Fibroblast of skin of abdomen (primary cell): ENCODE measurements at places on chromosomes 5 and 9.

DNA sequence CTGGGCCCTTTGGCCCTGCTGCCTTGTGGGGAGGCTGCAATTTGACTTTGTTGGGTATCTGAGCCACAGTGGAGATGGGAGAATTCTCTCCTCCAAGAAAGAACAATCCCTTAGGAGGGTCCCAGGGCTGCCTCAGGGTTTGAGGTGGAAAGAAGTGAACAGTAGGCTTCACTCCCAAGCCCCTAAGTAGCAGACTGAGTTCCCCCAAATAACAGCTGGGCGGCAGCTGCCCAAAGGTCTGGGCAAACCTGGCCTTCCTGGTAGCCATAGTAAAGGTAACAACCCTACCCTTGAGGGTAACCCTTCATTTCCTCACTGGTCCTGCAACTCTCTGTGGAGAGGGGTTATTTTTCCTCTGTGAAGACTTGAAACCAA lies 746 bp downstream of the RGS3 start:
- DNase-seq: no peak

- DNase-seq: peak; percentile 60
Observed at GRCh38 chr5:55324815-55325418, 17.1 kb downstream of the MTREX start.

DNA sequence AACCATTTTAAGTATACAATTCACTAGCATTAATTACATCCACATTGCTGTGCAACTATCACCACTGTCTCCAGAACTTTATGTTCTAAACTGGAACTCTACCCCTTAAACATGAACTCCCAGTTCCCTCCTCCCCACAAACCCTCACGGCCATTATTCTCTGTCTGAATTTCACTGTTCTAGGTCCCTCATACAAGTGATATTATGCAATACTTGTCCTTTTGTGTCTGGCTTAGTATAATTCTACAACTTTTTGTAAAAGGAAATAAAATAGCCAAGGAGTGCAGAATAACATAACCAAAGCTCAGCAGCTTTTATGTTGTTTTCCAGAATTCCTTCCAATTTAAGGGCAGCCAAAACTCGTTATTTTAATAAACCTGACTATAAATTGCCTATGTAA lies 53.2 kb downstream of the NAA35 start:
- DNase-seq: no peak

GRCh38 chr5:1324301-1324700 lies 20.6 kb downstream of the CLPTM1L start:
- no peak for DNase-seq

- no peak for DNase-seq
Observed at GRCh38 chr9:37029776-37030610, 4.1 kb downstream of the PAX5 start.

GRCh38 chr5:32272746-32273145 lies 40.0 kb downstream of the MTMR12 start:
- DNase-seq: no peak

- DNase-seq: no peak
Observed at GRCh38 chr9:82012276-82012675, 23.7 kb downstream of the SPATA31D1 start.

GRCh38 chr9:135130207-135130976 lies 42.9 kb downstream of the OLFM1 start:
- no peak for DNase-seq

DNA sequence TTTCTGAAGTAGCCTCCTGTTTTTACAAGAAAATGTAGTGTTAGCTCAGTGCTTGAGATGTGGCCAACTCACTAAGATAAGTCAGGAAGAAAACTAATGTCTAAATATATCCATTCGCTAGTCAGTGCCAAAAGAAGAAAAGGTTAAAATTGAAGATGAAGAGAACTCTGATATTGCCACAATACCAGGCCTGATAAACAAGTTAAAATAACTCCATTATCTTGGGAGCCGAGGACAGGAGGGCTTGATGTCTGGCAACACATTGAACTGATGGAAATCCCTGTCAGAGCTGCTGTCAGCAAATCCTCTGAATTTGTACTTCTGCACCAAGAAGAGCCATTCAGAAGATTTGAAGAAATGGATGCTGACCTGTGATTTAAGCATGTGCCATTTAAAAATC lies 103.4 kb downstream of the LRRC70 start:
- no peak for DNase-seq

DNA sequence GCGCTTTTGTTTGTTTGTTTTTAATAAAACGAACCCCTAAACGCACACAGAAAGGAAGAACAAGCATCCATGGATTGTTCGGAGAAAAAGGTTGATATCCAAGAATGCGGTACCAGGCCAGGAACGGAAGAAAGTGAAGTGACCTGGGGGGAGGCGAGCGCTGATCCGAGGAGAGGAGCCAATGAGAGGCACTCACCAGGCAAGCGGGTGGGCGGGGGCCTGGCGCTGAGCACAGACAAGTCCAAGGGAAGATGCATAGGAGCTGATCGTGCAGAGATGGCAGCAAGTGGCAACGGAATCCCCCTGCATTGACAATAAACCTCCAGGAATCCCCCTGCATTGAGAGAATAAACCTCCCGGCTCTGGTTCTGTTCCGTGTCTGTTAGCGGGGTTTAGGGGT lies 8.4 kb downstream of the OBP2B start:
- DNase-seq: no peak

GRCh38 chr5:36450229-36451014 lies 148.7 kb upstream of the RANBP3L start:
- peak; percentile 47 for DNase-seq

GRCh38 chr9:114108016-114108833 lies 9.1 kb upstream of the KIF12 start:
- DNase-seq: peak; percentile 77

- no peak for DNase-seq
Observed at GRCh38 chr9:75775166-75775565, 115.3 kb upstream of the PCSK5 start.

- no peak for DNase-seq
Observed at GRCh38 chr5:149391524-149391923, 12.4 kb upstream of the IL17B start.

DNA sequence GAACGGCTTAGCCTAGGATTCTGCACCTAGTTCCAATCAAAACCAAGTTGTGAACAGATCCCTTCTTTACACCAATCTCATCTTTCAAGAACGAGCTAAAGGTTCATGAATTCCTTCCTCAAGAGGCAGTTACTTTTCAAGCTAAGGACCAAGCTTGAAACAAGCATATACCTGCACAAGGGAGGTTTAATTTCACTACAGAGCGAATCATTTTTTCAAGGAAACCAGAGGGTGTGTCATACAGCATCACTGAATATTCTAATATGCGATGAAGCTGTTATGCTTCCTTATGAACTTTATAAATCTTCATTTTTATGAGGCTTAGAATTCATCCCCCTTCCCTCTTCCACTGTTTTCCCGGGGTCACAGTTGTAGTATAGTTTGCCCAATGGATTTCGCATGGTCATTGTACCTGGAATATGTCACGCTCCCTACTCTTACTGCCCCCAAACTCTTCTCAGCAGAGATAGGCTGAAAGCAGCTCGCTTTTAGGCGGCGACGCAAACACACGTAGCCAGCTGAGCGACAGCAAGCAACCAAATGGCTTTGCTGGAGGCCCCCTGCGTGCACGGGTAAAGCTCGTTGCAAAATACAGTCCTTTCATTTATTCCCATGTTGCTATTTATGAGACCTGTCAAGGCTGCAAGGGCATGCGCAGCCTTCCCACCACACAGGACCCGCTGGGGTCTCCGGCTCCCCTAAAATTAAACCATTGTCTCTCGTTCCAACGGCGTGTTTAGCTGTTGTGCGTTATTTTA lies 832 bp downstream of the LMBRD2 start:
- peak; percentile 31 for DNase-seq

- DNase-seq: peak; percentile 28
Observed at GRCh38 chr5:102958481-102959011, 161.4 kb downstream of the GIN1 start.

DNA sequence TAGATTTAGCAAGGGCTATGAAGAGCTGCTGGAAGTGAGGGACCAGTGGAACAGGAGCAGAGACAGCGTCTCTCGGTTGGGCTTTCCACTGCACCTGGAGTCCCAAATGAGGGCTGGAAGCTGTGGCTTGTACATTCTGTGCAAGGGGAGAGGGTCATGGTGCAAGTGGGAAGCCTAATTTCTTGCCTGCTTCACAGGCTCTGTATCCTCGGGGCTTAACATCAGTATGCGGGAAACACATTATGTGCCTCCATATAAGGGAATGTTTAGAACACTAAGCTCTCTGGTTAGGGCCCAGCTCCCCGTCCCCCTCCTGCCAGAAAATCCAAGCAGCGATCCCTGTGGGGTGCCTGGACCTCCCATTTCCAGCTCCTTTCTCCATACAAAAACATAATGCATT lies 89.0 kb upstream of the NIPAL4 start:
- DNase-seq: peak; percentile 86

DNA sequence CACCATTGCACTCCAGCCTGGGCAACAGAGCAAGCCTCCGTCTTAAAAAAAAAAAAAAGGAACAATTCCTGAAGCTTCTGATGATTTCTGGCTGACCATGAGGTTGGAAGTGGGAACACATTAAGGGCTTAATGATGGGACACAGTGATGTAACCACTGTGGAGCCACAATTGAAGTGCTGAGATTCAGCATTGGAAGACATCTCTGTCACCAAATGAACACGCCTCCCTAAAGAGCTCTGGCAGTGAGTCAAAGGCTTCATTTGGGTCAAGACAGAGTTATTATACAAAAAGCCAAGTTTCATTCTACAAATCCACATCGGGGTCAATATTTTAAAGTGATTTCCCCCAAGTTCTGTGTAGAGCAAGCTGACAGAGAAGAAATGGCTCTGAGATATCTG lies 4.5 kb upstream of the S1PR3 start:
- DNase-seq: no peak

DNA sequence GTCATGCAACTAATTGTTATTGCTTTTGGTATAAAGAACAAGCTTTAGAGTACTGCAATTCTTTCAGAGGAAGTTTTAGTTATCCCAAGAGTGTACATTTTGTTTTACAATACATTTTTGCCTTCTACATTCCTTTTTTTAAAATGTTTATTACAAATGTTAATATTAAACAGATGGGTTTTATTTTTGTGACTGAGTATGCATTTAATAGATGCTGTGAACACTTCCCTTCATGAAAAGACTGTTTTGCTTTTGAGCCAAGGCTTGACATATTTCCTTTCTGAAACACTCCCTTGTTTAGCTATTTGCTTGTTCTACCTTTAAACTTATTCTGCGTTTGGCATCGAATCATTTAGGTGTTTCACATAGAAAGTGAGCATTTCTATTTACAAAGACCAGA lies 14.8 kb upstream of the ZNF474 start:
- DNase-seq: no peak

GRCh38 chr5:172167895-172168294 lies 20.1 kb downstream of the STK10 start:
- DNase-seq: no peak

GRCh38 chr5:155080721-155081120 lies 67.2 kb downstream of the KIF4B start:
- peak; percentile 13 for DNase-seq

DNA sequence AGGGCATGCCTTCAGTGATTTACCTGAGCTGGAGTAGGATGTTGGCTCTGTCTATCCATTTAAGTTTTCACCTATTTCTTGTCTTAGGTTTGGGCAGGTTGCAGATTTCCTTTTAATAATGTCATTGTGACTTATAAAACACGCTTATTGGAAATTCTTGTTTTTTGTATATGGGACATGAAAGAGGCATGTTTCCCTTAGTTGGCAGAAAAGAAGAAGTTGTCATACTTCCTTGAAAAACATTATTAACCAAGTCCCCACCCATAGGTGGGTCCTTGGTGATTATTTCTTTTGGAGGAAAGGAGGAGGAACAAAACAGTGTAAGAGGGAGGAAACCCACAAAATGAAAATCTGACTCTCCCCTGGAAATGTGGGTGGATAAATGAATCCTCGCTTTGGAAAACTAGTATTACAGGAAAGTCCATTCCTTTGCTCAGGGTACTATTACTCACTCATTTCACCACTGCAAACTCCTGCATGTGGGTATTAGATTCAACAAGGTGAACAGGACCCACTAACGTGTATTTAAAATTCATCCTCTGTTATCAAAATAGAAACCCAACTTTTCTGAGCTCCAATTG lies 9.3 kb downstream of the CER1 start:
- DNase-seq: no peak

- no peak for DNase-seq
Observed at GRCh38 chr5:174234388-174234787, 188.9 kb downstream of the NSG2 start.

DNA sequence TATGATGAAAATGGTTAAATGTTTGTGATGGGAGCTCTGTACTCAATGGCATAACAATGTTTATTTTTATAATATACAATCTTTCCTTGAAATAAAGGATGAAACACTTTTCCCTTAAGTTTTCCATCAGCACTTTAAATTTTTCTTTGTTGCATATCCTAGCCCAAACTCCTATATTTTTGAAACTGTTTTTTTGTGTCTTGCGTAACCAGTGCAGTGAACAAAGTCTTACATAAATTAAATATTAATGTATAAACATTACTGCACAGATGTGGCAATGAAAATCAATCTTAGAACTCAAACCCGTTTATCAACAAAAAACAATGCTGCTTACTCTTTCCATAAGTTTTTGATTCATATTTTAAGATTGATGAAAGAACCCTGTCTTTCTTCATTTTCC lies 34.1 kb upstream of the IL31RA start:
- peak; percentile 12 for DNase-seq

DNA sequence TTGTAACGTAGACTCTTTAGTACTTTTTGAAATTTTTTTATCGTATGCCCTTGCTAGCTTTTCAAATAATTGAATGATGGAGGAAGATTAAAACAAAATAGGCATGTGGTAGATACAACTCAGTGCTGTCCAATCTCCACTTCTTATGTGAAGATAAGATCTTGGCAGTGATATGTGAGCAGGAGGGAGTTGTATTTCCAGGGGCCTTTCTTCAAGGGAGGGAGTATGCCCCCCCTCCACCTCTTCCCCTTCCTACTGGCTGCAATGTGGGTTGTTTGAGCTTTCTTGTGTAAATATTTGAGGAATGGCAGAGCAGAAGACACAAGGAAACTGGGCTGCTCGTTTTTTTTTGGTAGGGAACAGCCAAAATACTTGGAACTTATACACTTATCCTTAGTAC lies 374.9 kb downstream of the PSAT1 start:
- no peak for DNase-seq

DNA sequence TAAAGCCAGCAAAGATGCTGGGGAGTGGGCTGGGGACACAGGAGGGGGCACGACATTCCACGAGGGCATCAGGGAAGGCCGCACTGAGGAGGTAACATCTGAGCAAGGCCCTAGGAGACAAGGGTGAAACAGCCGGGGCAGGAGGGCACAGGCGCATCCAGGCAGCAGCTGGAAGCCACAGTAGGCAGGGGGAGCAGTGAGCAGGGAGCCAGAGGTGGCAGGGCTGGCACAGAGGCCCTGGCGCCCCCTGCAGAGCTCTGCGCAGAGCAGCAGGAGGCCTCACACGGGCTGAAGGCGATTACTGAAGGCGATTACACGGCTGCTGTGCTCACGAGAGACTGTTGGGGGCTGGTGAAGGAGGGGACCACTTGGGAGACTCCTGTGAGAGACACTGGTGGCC lies 15.4 kb downstream of the LMAN2 start:
- DNase-seq: no peak

GRCh38 chr9:91533382-91533781 lies 109.8 kb upstream of the NFIL3 start:
- DNase-seq: no peak
